ENCODE measurements at places on chromosomes 12 and 14.

DNA sequence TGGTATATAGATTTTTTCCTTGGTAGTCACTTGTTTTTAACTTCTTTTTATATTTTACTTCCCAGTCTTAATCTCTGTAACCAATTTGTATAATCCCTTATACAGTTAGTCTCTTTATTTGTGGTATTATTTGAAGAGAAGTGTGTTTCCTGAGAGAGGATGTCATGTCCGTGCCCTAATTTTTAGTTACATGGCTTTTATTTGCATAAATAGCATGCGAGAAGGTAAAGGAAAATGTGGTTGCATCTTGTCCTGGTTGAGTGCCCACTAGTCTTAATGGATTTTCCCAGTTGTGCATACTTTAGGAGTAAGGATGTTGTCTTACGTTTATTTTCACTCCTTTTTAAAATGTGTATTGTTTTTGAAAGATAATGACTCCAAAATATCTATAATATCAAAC is 27.5 kb downstream of the RAP1B start:
- DNase-seq: no peak

GRCh38 chr14:76806446-76806845 is 6.2 kb downstream of the ANGEL1 start:
- no peak for DNase-seq

- no peak for DNase-seq
These were observed 83.0 kb downstream of the LLPH start for GRCh38 chr12:66047411-66048021.

- no peak for DNase-seq
These were observed 1963.4 kb upstream of the FLRT2 start for GRCh38 chr14:83566567-83566966.

DNA sequence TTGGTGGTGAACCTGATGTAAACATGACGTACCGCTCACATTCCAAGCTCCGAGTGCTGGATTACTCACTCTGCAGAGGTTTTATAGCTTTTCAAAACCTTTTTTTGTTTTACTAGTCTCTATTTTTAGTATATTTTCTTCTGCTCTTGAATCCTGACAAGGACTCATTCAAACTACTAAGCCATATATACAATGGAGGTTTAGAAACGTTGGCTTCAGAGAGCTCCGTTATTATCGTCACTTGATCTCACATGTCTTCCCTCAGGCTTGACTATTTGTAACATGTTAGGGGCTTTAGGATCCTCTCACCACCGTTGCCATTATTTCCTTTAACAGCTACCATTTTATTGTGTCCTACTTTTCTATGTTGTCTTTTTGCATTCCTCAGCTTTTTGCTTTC is 1321.5 kb upstream of the FLRT2 start:
- no peak for DNase-seq

- no peak for DNase-seq
These were observed 39.7 kb downstream of the ERH start for GRCh38 chr14:69358233-69358963.

DNA sequence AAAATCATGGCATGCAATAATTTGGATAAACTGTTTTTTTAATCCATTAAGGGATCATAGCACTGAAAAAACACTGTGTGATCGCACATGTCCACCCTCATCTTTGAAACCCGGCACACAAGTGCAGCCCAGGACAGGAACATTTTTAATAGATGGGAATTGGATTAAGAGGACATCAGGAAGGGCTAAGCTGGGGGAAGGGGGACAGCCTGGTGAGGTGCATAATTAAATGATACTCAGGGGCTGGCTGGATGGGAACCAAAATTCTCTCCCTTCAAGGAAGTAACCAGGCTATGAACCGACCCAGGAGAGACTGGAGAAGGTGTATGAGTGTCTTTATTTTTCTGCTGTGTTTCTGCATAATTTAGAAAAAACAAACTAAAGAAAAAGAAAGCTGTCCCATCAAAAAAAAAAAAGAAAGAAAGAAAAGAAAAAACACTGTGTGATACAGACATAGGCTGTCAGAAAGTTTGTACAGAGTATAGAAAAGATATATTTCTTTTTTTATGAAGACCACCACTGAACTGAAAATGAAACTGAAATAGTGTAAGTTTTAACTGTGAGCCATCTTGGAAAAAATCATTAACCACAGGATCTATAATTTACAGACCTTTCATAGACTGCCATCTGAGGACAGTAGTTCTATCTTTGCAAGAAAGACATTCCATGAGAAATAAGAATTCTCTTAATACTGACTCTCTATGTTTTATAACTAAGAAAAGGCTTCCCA is 75.1 kb upstream of the SLC38A4 start:
- DNase-seq: no peak

DNA sequence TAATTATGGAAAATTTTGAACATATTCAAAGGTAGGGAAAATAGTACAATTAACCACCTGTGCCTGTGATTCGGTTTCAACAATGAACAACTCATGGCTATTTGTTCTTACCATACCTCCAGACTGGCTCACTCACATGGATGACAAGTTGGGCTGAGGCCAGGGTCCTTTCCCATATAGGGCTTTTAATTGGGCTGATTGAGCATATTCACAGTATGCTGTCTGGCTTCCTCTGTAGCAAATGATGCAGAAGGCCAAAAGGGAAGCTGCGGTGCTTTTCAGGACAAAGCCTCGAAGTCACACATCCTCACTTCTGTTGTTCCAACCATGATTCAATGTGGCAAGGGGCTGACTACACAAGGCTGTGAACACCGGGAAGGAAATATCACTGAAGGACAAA is 297.5 kb upstream of the SLC16A7 start:
- no peak for DNase-seq

DNA sequence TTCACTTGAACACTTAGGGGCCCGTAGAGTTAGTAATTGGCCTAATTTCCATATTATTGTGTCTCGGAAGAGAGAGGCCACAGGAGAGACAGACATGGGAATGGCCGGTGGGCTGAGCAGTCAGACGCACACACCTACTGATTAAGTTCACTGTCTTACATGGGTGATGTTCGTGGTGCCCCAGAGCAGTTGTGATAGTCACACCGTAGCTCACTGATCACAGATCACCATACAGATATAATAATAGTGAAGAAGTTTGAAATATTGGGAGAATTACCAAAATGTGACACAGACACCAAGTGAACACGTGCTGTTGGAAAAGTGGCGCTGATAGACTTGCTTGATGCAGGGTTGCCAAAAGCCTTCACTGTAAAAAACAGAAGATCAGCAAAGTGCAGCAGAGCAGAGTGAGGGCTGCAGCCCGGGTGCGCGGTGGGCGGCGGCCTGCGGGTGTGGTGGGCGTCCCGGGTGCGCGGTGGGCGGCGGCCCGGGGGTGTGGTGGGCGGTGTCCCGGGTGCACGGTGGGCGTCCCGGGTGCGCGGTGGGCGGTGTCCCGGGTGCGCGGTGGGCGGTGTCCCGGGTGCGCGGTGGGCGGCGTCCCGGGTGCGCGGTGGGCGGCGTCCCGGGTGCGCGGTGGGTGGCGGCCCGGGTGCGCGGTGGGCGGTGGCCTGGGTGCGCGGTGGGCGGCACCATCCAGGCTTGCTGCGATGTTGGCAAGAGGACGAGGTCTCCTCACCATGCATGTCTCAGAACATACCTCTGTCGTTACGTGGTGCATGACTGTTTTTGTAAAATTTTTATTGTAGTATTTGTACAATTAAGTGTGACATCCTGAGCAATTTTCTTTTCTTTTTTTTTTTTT is 34.3 kb upstream of the TEX22 start:
- no peak for DNase-seq

GRCh38 chr14:66111891-66112290 is 374.3 kb upstream of the CCDC196 start:
- DNase-seq: no peak

DNA sequence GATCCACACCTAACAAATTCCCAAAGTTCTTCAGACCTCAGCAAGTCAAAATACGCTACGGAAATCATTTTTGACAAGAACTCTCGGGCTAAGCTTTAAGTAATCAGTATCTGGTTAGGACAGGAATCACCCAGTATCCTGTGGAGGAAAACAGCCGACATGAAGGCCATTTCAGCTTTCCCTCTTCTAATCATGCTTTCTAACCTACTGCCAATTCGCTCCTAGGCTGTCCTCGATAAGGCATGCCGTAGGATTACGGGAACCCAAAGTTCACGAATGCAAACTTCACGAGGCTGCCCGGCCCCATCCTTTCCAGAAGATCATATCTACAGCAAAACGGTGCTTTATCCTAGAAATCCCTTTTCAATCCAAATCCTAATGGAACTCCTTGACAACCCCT is 81.8 kb upstream of the PTPRB start:
- DNase-seq: no peak

GRCh38 chr12:28884904-28885679 is 264.0 kb upstream of the FAR2 start:
- no peak for DNase-seq

Data from ovary (tissue), 10 donors.